HFF-Myc (cell line): ENCODE measurements at places on chromosomes 4 and X.

DNA sequence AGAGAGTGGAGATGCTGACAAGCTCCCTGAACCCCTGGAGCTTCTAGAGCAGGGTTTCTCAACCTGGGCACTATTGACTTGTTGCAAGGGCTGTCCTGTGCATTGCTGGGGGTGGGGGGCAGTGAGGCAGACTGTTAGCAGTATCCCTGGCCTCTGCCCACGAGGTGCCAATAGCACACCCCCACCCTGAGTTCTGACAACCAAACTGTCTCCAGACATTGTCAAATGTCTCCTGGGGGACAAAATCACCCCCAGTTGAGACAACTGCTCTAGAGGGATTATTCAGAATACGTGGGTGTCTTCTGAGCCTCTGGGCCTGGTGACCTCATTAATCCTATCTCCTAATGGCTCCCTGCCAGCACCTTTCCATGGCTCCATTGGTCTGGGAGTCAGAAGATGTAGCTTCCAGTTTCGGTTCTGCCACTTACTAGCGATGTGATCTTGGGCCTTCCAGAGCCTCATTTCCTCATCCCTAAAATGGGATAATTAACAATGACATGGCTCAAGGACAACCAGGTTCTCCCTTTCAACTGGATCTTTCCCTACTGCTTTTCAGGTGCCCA is 17.6 kb upstream of the PJA1 start:
- no peak for DNase-seq

DNA sequence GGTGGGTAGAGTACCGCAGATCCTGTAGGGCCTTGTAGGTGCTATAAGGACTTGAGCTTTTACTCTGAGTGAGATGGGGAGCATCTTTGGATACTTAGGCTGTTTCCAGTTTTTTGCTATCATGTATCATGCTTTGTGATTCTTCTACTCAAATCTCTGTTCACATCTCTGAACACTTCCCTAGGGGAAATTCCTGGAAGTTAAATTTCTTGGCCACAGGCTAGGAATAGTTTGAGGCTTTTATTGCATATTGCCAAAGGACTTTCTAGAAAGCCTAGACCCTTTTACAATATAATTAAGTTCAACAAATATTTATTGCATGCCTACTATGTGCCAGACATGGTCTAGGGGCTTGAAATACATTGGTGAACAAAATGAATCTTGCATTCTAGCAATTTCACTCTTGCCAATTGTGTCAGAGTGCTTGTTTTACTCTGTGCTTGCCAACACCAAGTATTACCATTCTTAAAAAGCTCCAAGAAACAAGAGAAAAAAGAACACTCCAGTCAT is 4.1 kb upstream of the PGRMC1 start:
- DNase-seq = no peak

DNA sequence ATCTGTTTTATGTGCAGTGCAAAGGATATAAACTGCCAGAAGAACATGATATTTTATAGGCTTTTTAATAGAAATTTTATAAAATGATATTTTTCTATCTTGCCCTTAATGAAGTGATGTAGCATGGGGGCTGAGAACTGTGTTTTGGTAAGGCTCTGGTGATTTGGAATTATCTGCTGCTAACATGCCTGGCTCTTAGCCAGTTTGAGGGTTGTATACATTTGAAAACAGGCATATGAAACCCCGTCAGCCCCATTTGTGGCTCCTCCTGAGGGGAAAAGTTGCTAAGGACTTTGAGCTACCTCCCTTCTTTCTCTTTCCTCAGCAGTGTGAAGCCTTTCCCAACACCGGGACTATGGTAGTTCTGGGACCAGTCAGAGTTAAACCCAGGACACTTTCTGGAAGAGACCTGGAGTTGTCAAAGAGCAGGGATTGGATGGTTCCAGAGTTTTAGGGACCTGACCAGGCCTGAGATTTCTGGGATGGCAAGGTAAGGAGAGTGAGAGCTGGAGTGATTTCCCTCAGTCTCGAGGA is 4.7 kb downstream of the SFRP2 start:
- DNase-seq = no peak

DNA sequence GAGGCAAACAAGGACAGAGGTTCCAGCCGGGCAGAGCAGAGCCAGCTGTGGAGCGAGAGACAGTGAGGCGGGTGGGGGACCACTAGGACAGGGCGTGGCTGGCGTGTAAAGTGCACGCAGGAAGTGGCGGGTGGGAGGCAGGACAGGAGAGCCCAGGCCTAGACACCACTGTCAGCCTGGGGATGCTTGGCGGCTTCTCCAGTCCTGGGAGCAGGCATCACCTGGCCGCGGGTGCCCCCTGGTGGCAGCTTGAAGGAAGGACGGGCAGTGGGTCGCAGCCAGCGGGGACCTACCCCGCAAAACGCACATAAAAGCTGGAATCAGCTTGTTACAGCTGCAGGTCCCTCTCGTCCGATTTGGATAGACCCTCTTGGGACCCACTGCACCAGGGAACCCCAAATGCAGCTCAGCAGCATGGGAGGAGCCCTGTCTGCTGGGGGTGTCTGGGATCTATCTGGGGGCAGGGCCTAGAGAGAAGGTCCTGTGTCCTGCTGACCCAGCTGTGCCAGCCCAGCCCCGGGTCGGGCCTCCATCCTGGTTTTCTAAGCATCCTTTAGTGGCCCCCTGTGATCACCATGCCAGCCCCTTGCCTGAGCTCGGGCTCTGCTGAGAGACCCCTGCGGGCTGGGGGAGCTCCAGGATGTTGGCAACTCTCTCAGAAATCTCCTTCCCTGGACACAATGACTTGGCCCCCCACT is 57.7 kb downstream of the WFS1 start:
- DNase-seq = peak; percentile 14

GRCh38 chr4:80360900-80361299 is 25.4 kb downstream of the CFAP299 start:
- DNase-seq = no peak

GRCh38 chr4:42927946-42928345 is 35.4 kb downstream of the GRXCR1 start:
- DNase-seq = no peak

GRCh38 chrX:18677161-18677869 is 5.4 kb upstream of the RS1 start:
- no peak for DNase-seq

DNA sequence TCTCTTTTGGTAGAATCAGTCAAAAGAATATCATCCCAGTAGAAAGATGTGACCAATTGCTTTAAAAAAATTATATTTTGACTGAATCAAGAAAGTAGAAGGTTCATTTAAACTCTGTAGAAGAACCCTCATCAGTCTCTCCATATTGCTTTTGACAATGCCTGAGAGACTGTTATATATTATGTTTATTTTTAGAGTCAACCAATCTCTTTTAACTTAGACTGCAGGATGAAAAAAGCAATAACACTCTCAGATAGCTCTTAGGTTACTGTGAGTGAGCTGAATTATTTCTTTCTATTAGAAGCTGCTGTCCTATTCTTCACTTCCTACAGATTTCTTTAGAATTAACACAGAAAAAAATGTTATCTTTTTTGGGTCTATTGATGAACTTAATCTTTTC is 38.1 kb downstream of the GALNTL6 start:
- no peak for DNase-seq

- DNase-seq = no peak
Measured at GRCh38 chr4:55783584-55783983, 36.0 kb upstream of the EXOC1L start.

- no peak for DNase-seq
Measured at GRCh38 chrX:103666202-103667107, 20.0 kb downstream of the MORF4L2 start.

- DNase-seq = no peak
Measured at GRCh38 chrX:86148024-86148511, at the start of gene DACH2. DACH2 (plus strand) TSS chrX:86148451.

- DNase-seq = no peak
Measured at GRCh38 chr4:95038791-95039190, 281.0 kb downstream of the BMPR1B start.

GRCh38 chrX:38066934-38067333 is 60.6 kb downstream of the SYTL5 start:
- no peak for DNase-seq
